Stimulated activated CD4-positive, alpha-beta T cell treated with anti-CD3 and anti-CD28 coated beads, Interleukin-2, amount 100 ng/mL, for 48 hours (primary cell): ENCODE measurements at places on chromosomes 1 and 21.

DNA sequence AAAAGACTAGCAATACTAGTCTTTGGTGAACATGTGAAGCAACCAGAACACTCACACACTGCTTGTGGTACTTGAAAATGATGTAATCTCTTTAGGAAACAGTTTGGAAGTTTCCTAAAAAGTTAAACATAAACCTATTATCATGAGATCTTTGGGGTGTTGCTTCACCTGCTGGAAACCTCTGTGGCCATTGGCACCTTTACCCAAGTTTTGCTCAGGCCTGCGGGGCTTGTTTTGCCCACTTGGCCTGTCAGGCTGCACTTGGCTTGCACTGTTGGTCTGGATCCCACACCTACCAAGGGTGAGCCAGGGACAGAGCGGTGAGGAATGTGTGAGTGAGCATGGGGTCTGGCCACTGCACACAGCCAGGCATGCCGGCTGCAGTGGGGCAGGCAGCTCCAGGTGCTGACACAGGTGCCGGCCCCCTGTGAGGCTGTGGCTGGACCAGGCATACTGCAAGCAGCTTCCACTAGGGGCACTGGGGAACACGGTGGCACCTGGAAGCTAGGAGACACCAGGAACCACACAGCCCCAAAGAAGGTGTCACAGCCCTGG is 14.4 kb upstream of the FNBP1L start:
- no peak for DNase-seq

DNA sequence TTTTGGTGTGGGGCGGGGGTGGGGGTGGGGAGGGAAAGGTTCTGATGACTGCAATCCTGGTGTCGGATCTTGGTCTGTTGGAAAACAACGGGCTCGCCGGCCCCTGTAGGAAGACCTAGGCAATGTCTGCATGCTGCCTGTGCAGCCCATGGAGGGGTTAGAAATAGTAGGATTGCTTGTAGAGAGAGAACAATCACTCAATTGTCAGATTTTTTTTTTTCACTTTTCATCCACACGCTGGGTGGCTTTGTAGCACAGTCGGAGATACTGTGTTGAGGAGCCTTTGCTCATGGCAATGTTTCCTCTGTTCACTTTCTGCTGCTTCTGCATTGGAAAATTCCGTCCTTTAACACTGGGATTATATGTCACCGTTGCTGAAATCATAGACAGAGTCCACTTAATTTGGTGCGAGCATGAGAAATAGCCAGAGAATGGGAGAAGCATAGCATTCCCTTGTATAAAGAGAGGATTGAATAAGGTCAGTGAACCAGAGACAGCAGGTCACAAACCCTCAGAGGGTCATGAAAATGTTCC is 107.5 kb downstream of the MRPS6 start:
- DNase-seq: no peak

DNA sequence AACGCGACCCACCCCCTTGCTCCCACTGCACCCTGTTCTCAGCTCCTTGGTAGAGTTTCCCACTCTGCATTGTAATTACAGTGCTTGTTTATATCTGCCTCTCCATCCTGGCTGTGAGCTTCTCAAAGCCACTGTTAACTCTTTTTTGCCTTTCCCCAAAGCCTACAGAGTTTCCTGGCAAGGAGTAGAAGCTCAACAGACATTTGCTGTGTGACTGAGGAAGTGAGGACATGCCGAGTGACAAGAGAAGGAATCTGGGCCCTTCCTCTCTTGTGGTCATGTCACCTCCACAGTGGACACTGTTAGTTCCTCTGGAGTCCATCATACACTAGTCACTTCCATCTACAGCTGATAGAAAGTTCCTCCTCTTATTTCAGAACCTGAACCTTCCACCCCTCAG is 6.1 kb upstream of the IGSF8 start:
- no peak for DNase-seq

DNA sequence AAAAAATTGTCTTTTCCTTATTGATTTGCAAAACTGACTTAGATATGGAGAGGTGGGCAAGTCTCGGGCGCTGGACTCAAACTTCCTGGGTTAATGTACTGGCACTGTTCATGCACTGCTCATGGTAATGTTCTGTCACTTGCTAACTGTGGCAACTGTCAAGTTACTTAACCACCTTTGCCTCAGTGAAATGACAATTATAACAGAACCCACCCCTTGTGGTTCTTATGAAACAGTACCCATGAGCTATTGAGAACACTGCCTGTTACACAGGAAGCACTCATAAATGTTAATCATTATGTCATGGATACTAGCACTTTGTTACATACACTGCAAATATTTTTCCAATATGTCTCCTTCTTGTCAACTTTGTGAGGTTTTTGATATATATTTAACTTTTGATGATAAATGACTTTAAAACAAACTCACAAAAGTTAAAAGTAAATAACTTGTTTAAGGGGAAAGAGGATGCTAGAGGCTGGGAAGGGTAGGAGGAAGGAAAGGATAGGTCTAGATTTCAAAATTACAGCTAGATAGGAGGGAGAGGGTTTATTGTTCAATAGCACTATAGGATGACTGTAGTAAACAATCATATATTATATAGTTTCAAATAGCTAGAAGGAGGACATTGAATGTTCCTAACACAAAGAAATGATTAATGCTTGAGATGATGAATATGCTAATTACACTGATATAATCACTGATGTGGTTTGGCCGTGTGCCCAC is 342.5 kb downstream of the ADGRL2 start:
- no peak for DNase-seq

GRCh38 chr1:107702946-107703571 is 261.9 kb downstream of the VAV3 start:
- DNase-seq: no peak

- DNase-seq: no peak
Observed at GRCh38 chr1:145908653-145909052, 1.2 kb downstream of the ITGA10 start.

DNA sequence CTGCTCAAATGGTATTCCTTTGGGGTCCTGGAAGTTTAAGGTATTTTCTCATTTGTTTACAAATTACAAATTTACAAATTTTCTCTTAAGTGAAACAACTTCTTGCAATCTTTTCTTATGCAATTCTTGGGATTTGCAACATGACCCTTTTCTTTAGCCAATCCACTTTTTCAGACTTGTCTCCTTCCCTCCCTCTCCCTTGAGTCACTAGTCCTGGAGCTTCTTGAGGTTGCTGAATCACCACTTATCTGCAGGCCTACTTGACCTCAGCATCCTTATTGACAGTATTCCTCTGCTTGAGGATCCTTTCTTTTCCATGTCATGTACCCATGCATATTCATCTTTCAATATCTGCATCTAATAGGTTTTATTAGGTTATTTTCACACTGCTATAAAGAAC is 302.8 kb upstream of the ADAMTS5 start:
- no peak for DNase-seq

DNA sequence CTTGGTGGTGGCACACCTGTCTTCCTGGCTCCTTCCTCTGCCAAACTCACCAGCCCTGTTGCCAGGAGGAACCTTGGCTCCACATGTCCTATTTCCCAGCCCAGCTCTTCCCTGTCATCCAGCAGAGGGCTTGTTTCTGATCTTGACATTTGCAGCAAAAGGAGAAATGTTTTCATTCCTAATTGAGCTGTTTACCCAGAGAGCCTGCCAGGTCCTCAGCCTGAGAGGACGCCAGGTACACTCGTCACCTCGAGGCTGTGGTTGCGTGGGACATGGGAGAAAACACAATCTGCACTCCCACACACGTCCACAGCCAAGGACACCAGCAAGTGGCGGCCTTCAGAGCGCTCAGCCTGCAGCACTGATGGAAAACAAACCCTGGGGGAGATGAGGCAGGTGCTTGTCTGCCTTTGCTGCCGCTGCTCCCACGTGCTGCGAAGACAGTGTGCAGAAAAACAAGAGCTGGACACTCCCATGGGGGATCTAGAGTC is 132.8 kb upstream of the CD34 start:
- DNase-seq: no peak

- no peak for DNase-seq
Observed at GRCh38 chr1:46370214-46370633, 23.9 kb upstream of the FAAH start.

GRCh38 chr1:109485001-109485400 is 1.3 kb downstream of the ATXN7L2 start:
- no peak for DNase-seq

GRCh38 chr1:198617406-198617805 is 21.4 kb upstream of the PTPRC start:
- no peak for DNase-seq

DNA sequence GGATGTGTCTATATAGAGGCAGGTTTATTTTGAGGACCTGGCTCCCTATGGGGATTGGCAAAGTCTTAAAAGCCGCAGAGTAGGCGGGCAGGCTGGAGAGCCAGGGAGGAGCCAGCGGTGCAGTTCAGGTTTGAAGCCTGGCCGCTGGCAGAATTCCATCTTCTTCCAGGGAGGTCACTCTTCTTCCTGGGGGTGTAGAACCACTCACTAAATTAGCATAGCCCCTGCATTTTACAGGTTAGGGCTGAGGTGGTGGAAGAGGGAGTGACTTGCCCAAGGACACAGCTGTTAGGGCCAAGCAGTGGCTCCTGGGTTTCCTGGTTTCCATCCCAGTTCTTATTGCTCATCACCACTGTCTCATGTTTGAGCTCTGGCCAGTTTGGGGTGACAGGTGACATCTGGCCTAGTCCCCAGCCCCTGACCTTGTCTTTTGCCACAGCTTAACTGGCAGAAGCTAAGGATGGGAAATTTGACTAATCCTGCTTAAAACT is 1.4 kb downstream of the PINK1 start:
- DNase-seq: no peak

GRCh38 chr1:176609556-176610408 is 146.8 kb downstream of the PAPPA2 start:
- DNase-seq: no peak

- no peak for DNase-seq
Observed at GRCh38 chr1:172778456-172779455, 119.9 kb downstream of the FASLG start.

DNA sequence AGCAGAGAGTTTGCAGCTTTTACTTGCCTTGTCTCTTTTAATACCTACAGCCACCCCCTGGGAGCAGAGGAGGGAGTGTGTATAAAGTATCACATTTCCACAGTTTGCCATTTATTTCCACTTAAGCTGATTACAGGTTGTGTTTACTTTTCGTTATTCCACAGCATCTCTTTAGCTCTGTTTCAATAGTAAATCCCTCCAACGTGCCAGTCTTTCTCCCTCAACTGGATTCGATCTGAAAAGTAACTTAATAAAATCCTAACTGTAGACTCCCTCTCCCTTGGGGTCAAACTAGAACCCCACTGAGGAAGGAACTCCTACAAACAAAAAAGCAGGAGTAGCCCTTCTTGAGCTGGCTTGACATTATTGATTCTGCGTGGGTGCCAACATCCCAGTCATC is 3.1 kb upstream of the FCGR2A start:
- DNase-seq: no peak

- no peak for DNase-seq
Observed at GRCh38 chr1:200901796-200902444, 7.2 kb downstream of the INAVA start.

GRCh38 chr1:91881280-91881679 is 4.7 kb downstream of the TGFBR3 start:
- DNase-seq: no peak

DNA sequence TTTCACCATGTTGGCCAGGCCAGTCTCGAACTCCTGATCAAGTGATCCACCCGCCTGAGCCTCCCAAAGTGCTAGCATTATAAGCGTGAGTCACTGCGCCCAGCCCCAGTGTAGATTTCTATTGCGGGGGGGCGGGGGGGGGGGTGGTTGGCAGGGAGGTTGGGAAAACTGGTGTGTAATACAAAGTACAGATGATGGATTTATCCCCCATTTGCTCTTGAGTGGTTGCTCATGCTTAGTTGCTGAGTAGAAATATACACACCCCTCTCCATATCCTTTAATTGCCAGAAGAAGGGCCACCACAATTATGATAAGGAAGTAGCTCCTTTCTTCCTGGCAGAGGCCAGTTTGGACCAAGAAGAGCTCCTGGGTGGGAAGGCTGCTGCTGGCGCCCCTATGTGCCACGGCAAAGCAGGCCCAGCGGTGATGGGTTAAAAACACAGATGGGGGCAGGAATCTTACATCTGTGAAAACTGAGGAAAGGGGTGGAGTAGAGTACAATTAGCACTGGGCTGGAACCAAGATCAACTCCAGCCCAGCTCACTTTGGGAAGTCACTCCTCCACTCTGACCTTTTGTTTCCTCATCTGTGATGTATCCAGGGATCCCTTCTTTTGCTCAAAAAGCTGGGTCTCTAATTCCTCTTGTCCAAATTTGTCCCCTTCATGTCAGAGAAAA is 55.2 kb downstream of the MRPL37 start:
- DNase-seq: no peak

GRCh38 chr1:203612932-203613682 is 13.5 kb upstream of the ATP2B4 start:
- DNase-seq: no peak
